ENCODE measurements at places on chromosomes 16 and 17. TPM values are rescaled to one million over a fixed set of nuclear protein-coding genes. Genes with fewer than 3 reads are reported as not detected.

DNA sequence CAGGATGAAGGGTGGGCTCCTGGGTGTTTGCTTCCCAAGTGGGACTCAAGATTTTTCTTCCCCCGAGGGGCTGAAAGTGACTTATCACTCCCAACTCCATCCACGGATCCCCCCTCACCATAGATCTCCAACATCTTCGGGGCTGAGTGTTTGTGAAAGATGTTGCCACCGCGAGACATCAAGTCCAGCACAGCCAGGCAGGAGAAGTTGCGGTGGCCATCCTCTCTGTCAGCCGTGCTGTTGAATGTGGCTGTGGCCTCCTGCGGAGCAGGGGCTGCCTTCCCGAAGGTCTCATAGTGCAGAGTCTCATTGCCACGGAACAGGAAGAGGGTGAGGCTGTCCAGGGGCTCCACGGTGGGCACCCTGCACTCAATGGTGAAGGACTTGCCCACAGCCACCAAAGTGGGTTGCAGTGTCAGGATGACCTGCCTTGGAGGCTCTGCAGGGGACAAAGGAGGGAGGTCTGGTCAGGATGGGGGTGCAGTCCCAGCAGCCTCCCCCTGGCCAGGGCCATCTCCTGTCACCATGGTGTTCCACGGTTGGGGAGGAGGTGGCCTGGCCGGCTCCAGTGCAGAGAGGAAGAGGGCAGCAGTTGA is 5.5 kb downstream of the PRR29 start:
- no peaks in the 10 kb centered on the region for H3K36me3 ChIP-seq
- peaks cover 11% of the 10 kb centered on the region for H3K27me3 ChIP-seq
- no peak for DNase-seq
- H3K4me3 ChIP-seq = no peak overlapping the region
- H3K4me1 ChIP-seq = peaks cover 69% of the 10 kb centered on the region

DNA sequence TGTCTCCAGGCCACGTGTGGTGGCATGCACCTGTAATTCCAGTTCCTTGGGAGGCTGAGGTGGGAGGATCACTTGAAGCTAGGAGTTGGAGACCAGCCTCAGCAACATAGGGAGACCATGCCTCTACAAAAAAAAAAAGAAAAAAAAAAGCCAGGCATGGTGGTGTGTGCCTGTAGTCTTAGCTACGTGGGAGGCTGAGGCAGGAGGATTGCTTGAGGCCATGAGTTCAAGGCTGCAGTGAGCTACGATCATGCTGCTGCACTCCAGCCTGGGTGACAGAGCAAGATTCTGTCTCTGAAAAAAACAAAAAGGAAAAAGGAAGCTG is 103.9 kb downstream of the CMIP start:
- peaks cover 61% of the 10 kb centered on the region for H3K4me1 ChIP-seq
- H3K27ac ChIP-seq = no peak overlapping the region
- H3K36me3 ChIP-seq = no peaks in the 10 kb centered on the region
- no peak overlapping the region for H3K4me3 ChIP-seq

GRCh38 chr17:44137891-44138709 is 3.6 kb upstream of the HROB start:
- H3K36me3 ChIP-seq = no peaks in the 10 kb centered on the region
- no peak overlapping the region for H3K27ac ChIP-seq
- peaks cover 24% of the 10 kb centered on the region for H3K4me1 ChIP-seq
- DNase-seq = peak; percentile 63

GRCh38 chr16:12313902-12314621 is 337.5 kb downstream of the SNX29 start:
- DNase-seq = no peak
- no peaks in the 10 kb centered on the region for H3K36me3 ChIP-seq
- H3K4me1 ChIP-seq = peaks cover 10% of the 10 kb centered on the region
- no peaks in the 10 kb centered on the region for H3K27me3 ChIP-seq
- H3K27ac ChIP-seq = no peak overlapping the region

Gene TBX21
- total RNA-seq = 0.25 TPM

DNA sequence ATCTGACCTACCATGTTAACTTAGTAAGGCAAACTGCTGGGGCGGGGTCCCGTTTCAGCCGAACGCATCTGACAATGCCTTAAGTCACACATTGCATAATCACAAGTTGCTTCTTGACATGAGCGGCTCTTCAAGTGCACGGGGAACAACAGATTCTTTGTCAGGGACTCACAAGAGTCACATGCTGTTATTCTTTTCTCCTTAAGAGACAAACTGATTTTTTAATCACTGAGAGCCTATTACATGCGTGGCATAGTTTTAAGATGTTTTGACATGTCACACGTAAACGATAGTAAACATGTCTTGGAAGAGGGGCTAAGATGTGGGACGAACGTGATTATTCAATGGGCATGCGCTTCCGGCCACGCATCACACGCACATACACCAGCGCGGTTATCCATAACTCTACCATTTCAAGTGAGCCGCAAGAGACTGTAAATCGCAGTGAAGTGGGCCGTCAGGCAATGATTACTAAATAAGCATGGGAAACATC is 63.4 kb downstream of the ADCY9 start:
- peak overlapping the region; percentile 94 for H3K27ac ChIP-seq
- H3K4me1 ChIP-seq = peaks cover 48% of the 10 kb centered on the region
- H3K4me3 ChIP-seq = peak overlapping the region; percentile 55
- no peaks in the 10 kb centered on the region for H3K27me3 ChIP-seq
- DNase-seq = peak; percentile 48
- H3K36me3 ChIP-seq = no peaks in the 10 kb centered on the region

GRCh38 chr17:66655861-66656260 is 179.1 kb upstream of the CACNG5 start:
- no peaks in the 10 kb centered on the region for H3K27me3 ChIP-seq
- no peaks in the 10 kb centered on the region for H3K36me3 ChIP-seq
- no peak for DNase-seq
- no peak overlapping the region for H3K4me3 ChIP-seq
- H3K27ac ChIP-seq = no peak overlapping the region

DNA sequence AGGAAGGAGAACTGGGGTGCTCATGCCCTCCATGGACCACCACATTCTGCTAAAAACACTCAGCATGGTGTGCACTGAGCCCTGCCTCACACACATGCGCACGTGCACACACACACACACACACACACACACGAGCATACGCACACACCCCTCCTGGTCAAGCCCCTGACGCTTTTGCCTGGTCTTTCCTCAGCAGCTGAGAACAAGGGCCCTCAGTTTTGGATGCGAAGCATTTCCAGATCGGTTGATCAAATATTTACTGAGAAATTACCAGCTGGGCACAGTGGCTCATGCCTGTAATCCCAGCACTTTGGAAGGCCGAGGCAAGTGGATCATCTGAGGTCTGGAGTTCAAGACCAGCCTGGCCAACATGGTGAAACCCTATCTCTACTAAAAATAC is 20.1 kb upstream of the RAI1 start:
- H3K4me1 ChIP-seq = no peaks in the 10 kb centered on the region
- no peak overlapping the region for H3K27ac ChIP-seq
- DNase-seq = no peak
- H3K27me3 ChIP-seq = no peaks in the 10 kb centered on the region
- no peaks in the 10 kb centered on the region for H3K36me3 ChIP-seq

DNA sequence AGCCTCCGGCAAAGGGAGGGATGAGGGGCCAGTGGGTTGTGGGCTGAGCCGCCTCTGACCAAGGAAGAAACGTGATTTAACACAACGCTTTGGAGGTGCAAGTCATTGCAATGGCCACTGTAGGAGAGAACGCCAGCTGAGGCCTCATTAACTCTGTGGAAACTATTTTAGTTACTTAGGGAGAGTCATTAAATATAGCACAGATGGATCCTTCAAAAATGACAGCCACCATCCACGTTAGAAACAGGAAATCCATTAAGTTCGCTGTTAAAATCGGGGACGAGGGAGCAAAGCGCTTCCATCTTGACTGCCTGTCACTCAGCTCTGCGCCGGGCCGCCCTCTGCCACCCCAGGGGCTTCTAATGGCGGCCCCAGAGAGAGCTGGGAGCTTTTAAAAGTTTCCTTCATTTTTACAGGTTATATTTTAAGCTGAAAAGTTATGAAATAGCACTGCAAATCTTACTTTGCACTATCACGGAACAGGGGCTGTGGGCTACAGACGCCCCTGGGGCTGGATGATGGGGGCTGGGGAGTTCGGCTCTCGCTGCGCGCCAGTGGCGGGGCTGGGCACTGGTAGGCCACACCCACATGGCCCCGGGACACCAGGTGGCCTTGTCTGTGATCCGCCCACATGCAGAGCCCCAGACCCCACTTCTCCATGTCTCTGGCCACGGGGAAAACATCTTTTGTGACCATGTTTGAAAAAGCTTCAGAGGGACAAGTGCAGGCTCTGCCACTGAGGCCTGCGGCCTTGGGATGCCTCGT is 54.6 kb downstream of the LMF1 start:
- no peaks in the 10 kb centered on the region for H3K36me3 ChIP-seq
- H3K4me1 ChIP-seq = peaks cover 17% of the 10 kb centered on the region
- no peak overlapping the region for H3K4me3 ChIP-seq
- DNase-seq = no peak
- no peak overlapping the region for H3K27ac ChIP-seq
- no peaks in the 10 kb centered on the region for H3K27me3 ChIP-seq

GRCh38 chr16:54976651-54977200 is 46.1 kb downstream of the IRX5 start:
- no peak overlapping the region for H3K4me3 ChIP-seq
- no peaks in the 10 kb centered on the region for H3K4me1 ChIP-seq
- H3K36me3 ChIP-seq = no peaks in the 10 kb centered on the region
- peaks cover 5% of the 10 kb centered on the region for H3K27me3 ChIP-seq
- no peak for DNase-seq

Gene YPEL2
- total RNA-seq = 36.3 TPM

GRCh38 chr17:75034236-75034908 is 12.4 kb downstream of the ATP5PD start:
- DNase-seq = peak; percentile 83
- no peaks in the 10 kb centered on the region for H3K27me3 ChIP-seq
- H3K4me1 ChIP-seq = peaks cover 52% of the 10 kb centered on the region
- H3K4me3 ChIP-seq = peak overlapping the region; percentile 82
- peak overlapping the region; percentile 91 for H3K27ac ChIP-seq

Gene SYNGR2
- total RNA-seq = 86.9 TPM

- H3K4me3 ChIP-seq = peak overlapping the region; percentile 56
- H3K4me1 ChIP-seq = peaks cover 27% of the 10 kb centered on the region
- H3K36me3 ChIP-seq = no peaks in the 10 kb centered on the region
- no peak overlapping the region for H3K27ac ChIP-seq
- DNase-seq = peak; percentile 32
Observed at GRCh38 chr16:89574681-89575246, 794 bp upstream of the CPNE7 start.

Gene PRSS36
- 1.4 TPM for total RNA-seq

- H3K36me3 ChIP-seq = no peaks in the 10 kb centered on the region
- no peak overlapping the region for H3K27ac ChIP-seq
- no peak overlapping the region for H3K4me3 ChIP-seq
- H3K27me3 ChIP-seq = peaks cover 94% of the 10 kb centered on the region
Observed at GRCh38 chr17:36755586-36755985, 154.2 kb downstream of the MRM1 start.

GRCh38 chr16:61313931-61314330 is 722.3 kb downstream of the CDH8 start:
- DNase-seq = no peak
- no peak overlapping the region for H3K4me3 ChIP-seq
- no peak overlapping the region for H3K27ac ChIP-seq

DNA sequence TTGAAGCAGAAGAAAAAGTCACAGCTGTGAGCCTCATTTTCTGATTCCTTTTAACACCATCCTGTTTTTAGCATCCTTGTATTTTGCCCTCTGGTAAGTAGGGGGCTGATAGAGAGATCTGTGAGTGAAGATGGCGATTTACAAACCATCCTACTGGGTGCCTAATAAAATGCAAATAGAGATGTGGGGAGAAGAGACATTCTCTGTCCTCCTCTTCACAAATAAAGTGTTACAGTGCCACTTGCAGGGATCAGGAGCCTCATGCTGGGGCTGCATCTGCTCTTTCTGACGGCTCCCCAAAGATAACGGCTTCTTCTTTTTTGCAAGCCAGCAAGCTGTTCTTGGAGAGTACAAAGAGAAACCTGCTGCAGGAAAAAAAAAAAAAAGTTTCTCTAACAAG is 418.6 kb downstream of the TOX3 start:
- no peaks in the 10 kb centered on the region for H3K4me1 ChIP-seq
- no peaks in the 10 kb centered on the region for H3K27me3 ChIP-seq
- H3K4me3 ChIP-seq = no peak overlapping the region
- no peak overlapping the region for H3K27ac ChIP-seq

GRCh38 chr16:29899516-29900101 is at the start of gene SEZ6L2:
Gene SEZ6L2, minus strand, starts transcription at chr16:29899550. Its CDS starts 531 bp downstream, at chr16:29899019.
- H3K4me1 ChIP-seq = peaks cover 16% of the 10 kb centered on the region
- peak within 1 kb of the TSS; percentile 75 for H3K4me3 ChIP-seq
- peaks cover 67% of the 10 kb centered on the region for H3K27me3 ChIP-seq
- DNase-seq = peak; percentile 31
- no peak within 1 kb of the TSS for H3K27ac ChIP-seq

DNA sequence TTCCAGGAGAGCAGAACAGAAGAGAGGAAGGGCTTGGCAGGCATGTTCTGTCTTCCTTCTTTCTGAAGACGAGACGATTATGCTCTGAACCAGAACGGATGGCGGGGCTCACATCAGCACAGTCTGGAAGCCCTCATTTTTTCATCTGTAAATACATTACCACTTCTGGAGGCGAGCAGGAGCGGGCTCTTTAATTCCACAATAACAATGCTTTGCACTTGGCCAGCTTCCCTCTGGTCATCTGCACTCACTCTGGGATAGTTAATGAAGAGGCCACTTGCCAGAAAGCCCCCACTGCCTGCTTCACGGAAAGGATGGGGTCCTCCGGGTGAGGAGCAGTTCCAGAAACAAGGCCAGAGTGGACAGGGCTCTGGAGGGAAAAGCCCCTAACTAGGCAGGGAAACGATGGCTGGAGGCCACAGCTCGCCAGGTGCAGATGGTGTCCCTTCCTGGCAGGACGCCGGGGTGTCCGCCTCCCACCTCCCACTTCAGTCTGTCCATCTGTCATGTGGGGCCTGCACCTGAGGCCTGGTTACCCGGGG is 13.1 kb upstream of the BCAR1 start:
- peaks cover 86% of the 10 kb centered on the region for H3K4me1 ChIP-seq
- no peaks in the 10 kb centered on the region for H3K36me3 ChIP-seq

Gene NAT9
- total RNA-seq = 18.6 TPM

Gene PHOSPHO1
- 0.52 TPM for total RNA-seq

DNA sequence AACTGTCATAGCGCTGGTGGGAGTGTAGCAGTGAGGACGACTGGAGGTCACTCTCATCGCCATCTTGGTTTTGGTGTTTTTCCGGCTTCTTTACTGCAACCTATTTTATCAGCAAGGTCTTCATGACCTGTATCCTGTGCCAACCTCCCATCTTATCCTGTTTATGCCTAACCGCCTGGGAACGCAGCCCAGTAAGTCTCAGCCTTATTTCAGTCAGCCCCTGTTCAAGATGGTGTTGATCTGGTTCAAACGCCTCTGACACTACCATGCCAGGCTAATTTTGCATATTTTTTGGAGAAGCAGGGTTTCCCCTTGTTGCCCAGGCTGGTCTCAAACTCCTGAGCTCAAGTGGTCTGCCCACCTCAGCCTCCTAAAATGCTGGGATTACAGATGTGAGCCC is 179.8 kb upstream of the HSBP1 start:
- no peaks in the 10 kb centered on the region for H3K36me3 ChIP-seq
- no peaks in the 10 kb centered on the region for H3K27me3 ChIP-seq
- DNase-seq = no peak
- H3K27ac ChIP-seq = no peak overlapping the region

Measured in left ventricle myocardium inferior (tissue), 1 donor.